ENCODE measurements at places on chromosomes 16 and 17. TPM values are rescaled to one million over a fixed set of nuclear protein-coding genes. Genes with fewer than 3 reads are reported as not detected.

The GPR139 gene
- total RNA-seq = not detected

The MRPS23 gene
- 33.3 TPM for total RNA-seq

The HS3ST3B1 gene
- total RNA-seq = 27.1 TPM

The NECAB2 gene
- 0.40 TPM for total RNA-seq

DNA sequence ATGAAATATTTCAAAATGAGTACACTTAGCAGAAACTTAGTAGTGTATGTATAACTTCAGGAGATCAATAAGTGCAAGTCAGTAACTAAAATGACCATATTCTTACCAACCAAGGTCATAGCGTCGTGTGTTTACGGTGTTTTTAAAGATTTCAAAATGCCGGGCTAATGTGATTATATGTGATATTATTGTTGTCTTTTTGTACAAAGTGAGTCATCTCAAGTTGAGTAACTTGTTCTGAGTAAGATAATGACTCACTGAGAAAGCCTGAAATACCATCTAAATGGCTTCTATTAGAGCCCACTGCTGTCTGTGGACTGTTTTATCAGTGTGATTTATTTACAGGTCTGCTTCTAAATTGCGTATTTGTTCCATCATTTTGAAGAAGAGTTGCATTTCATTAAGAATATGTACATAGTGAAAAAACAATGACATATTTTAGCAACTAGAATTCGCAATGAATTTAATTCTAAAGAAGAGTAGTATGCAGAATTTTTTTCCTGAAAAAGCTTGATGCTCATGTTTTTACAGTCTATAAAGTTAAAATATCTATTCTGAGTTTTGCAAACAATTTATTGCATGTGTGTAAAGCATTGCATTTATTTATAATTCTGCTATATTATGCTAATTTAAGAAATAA, 12.7 kb downstream of the KRT12 start:
- no peak for DNase-seq

The ZFP3 gene
- 0.29 TPM for total RNA-seq

The CHD9NB gene
- 1.5 TPM for total RNA-seq

- no peak for DNase-seq
Measured at GRCh38 chr16:51540259-51540658, 389.2 kb upstream of the SALL1 start.

- DNase-seq = no peak
Measured at GRCh38 chr17:6162892-6163291, 92.7 kb downstream of the WSCD1 start.

The TADA2A gene
- 16.9 TPM for total RNA-seq

- DNase-seq = no peak
Measured at GRCh38 chr16:89489898-89490438, 393 bp downstream of the ANKRD11 start.
